ENCODE measurements at places on chromosomes 3 and 15.
A peak's percentile ranks its signal among the peaks of the same experiment; 100 is the strongest.

- no peak for DNase-seq
These were observed 108.5 kb upstream of the NR2E3 start for GRCh38 chr15:71701808-71702207.

- DNase-seq = no peak
These were observed 93.0 kb downstream of the CPN2 start for GRCh38 chr3:194257916-194258668.

DNA sequence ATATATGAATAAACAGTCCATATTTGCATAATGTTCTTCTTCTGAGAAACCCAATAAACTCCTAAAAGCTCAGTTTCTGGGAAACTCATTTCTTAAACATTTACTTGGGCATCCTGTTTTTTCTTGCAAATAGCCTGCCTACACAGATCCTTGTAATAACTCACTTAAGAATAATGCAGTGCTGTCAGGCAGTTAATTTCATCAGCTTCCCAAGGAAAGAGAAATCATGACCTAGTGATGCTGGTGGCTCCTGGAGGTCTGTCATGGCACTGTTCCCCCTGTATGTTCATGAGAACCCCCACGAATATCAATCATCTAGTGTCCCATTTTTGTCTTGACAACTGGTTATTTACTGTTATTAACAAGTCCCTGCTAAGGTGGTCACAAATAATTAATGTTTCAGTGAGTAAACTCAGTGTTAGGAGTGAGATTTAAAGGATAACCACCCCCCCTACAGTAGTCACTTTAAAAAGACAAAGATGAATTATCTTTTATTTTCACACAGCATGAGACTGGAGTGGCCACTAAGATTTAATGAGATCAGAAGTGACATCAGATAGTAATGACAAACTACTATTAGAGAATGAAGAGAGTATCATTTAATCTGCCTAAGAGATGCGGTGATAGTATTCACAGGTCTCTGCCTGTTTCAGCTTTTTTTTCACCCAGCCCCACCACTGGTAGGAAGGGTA is 279.5 kb upstream of the NECTIN3 start:
- no peak for DNase-seq

DNA sequence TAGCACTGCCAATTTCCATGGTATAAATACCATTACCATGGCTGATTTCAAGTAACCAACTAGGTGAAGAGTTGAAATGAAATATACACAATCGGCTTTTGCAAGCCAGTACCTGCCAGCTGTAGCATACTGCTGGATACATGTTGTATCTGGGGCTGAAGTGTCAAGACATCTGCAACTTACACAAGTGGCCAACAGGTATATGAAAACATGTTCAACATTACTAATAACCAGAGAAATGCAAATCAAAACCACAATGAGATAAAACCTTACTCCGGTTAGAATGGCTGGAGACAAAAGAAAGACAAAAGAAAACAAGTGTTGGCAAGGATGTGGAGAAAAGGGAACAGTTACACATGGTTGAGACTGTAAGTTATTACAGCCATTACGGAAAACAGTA is 11.6 kb downstream of the ATOSA start:
- no peak for DNase-seq

GRCh38 chr3:13414040-13414729 is 5.9 kb downstream of the NUP210 start:
- DNase-seq = no peak

DNA sequence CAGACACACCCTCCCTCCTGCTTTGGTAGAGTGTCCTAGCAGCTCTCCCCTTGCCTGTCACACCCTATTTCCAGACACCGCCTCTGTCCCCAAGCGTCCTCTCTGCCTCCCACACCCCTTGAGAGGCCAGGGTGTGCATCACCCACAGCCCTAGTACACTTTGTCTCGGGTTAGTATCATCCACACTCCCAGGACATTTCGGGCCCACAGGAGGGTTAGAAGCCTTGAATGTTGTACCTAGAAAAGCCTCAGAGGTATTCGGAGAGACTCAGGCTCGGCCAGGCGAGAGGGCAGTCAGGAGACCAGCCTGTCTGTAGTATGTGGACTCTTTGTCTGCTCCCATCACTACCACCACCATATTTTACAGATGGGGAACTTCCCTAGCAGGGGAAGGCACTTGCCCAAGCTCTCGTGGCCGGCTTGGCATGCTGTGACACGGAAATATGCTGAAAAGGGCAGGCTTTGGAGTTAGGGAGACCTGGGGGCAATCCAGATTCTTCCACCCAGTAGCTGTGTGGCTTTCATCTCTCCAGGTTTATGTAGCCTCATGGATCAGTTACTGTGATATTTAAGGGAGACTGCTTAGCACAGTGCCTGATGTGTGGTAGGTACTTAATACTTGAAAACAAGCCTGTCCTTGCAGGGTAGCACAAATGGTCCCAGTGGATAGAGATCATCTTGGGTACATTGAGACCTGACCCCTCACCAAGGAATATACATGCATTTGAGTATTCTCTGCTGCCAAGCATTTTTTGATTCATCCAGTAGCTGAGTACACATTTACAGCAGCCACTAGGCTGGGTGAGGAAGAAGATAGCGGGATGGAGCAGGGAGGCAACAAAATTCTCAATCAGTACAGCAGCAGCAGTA is 1.4 kb downstream of the TMEM43 start:
- DNase-seq = no peak

DNA sequence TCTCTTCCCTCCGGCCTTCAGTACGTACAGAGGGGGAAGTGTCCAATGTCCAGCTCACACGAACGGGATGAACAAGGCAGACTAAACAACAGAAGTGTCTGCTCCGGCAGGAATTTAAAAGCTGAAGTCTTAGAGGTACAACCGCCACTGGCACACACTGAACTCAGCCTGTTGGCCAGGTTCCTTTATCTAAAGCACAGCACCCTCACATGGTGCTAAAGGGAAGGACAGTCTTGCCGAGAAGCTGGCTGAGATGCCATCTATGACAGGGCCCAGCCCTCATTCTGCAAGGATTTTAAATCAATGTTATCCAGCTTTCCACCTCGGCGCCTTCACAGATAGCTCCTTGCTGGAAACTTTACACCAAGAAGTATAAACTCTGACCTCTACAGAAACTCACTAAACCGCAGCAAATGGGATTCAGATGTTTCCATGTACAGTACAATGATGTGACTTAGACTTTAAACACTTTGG is 2.8 kb downstream of the ADAMTS17 start:
- DNase-seq = peak; percentile 53

DNA sequence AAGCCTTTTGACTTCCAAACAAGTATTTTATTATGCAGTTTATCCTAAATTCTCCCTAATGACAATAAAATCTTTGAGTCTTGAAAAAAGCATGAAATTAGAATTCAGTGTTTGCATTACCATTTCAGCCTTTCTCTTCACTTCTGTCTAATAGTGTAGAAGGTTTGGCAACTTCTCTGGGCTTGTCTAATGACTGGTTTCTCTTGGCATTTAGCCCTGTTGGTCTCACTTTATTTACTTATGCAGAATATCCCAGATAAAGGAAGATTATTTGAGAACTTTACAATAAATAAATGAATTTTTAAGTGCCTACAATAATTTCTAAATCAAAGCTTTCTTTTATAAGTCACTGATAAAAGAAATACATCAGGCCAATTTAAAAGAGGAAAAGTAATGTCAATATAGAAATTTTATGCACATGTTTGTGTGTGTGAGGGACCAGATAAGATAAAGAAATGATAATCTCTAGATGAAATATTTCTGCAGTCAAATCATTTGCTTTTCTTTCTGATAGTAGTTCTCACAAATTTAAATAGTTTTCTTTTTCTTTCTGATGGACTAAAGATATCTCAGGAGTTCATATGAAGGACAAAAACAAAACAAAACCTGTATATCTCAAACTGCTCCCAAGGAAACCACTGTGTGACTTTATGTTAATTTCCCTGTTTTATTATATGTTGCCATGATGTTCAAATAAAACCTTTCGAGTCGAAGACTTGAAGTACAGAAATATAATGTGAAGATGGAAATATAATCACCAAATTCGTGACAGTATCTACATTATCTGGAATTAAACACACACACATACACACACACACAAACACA is 533.1 kb upstream of the CBLB start:
- peak; percentile 35 for DNase-seq

DNA sequence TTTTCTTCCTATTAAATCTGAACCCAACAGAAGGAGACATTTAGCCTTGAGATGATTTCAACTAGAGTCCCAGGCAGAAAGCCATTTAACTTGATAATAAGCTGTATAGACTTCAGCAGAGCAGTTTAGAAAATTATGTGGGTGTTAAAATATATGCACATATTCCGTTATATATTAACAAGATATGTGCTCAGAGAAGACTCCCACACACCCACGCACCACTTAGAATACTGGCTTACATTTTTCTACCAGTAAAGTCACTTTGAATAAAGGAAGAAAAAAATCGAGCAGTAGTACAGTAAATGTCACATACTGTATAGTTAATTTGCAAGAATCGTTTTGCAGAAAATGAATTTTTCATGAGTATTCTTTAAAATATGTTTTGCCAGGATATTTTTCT is 599.3 kb downstream of the FGF12 start:
- no peak for DNase-seq

- no peak for DNase-seq
These were observed 958 bp downstream of the GLDN start for GRCh38 chr15:51342227-51342999.

- no peak for DNase-seq
These were observed 83.8 kb downstream of the DCUN1D1 start for GRCh38 chr3:182896553-182896952.

DNA sequence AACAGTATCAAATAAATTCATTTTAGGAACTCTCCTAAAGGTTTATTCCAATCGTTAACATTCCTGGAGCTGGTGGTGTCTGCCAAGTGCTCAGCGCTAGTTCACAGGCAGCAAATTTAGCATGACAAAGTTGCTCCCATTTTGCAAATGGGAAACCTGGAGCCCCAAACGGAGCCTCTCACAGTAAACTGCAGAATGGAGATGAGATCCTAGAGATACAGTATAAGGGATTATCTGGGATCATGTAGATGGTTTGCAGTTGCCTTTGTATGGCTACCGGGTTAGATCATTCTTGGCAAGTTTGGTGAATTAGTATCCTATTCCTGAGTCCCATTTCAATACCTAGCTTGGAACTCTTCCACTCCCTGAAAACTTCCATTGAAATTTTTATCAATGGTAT is 173.7 kb downstream of the CDIN1 start:
- DNase-seq = no peak

- no peak for DNase-seq
These were observed 288.8 kb downstream of the FEZF2 start for GRCh38 chr3:62084558-62084957.

- DNase-seq = peak; percentile 84
These were observed 238.2 kb downstream of the GREM1 start for GRCh38 chr15:32956006-32956405.

DNA sequence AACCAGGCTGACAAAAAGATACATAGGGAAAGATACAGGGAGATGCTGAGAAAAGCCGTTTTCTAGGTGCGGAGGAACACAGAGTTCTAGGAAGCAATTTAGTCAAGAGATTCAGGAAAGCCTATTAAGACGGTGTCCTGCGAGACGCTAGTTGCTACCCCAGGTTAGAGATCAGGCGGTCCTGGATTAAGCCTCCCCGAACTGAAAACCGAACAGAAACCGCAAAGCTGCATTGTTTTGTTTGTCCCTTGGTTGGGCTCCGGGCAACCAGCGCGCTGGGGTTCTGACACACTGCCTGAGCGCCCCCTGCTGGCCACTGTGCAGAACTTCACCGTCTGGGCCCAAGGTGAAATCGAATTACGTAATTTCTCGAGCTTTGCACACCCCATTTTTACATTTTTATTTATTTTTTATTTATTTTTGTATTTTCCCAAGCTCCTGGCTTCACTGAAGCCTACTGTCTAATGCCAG is 37.3 kb upstream of the NDUFB4 start:
- DNase-seq = peak; percentile 85

- DNase-seq = peak; percentile 13
These were observed 23.7 kb upstream of the PCOLCE2 start for GRCh38 chr3:142912402-142913172.

- peak; percentile 83 for DNase-seq
These were observed at the start of gene ZNF35 for GRCh38 chr3:44648564-44649229. ZNF35 (plus strand) TSS chr3:44648732; CDS start chr3:44651068, 2,336 bp downstream.

- no peak for DNase-seq
These were observed 117.0 kb upstream of the ARL6 start for GRCh38 chr3:97647441-97647982.

DNA sequence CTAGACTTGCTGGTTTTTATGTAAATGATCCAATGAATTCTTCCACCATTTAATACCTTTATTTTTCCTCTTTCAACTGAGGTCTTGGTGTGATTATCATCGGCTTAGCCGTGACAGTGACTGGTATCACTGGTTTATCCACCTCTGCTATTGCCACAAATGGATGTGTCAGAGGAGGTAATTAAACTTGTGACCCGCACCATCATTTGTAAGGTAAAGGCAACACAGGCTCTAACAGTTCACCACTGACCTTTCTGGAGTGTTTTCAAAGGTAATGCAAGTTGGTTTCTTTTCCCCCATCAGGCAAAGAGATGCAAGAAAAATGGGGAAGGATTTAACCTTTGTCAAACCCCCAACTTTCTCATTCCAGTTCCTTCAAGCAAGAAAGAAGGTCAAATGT is 19.7 kb downstream of the SLC12A1 start:
- no peak for DNase-seq

- no peak for DNase-seq
These were observed 1.1 kb upstream of the TRIM71 start for GRCh38 chr3:32816439-32817256.

GRCh38 chr3:44529927-44530326 is 25.1 kb upstream of the ZKSCAN7 start:
- no peak for DNase-seq

GRCh38 chr3:136819392-136819730 is 435 bp downstream of the SLC35G2 start:
- peak; percentile 83 for DNase-seq

- DNase-seq = peak; percentile 71
These were observed 9.7 kb upstream of the DCLK3 start for GRCh38 chr3:36774052-36774451.

DNA sequence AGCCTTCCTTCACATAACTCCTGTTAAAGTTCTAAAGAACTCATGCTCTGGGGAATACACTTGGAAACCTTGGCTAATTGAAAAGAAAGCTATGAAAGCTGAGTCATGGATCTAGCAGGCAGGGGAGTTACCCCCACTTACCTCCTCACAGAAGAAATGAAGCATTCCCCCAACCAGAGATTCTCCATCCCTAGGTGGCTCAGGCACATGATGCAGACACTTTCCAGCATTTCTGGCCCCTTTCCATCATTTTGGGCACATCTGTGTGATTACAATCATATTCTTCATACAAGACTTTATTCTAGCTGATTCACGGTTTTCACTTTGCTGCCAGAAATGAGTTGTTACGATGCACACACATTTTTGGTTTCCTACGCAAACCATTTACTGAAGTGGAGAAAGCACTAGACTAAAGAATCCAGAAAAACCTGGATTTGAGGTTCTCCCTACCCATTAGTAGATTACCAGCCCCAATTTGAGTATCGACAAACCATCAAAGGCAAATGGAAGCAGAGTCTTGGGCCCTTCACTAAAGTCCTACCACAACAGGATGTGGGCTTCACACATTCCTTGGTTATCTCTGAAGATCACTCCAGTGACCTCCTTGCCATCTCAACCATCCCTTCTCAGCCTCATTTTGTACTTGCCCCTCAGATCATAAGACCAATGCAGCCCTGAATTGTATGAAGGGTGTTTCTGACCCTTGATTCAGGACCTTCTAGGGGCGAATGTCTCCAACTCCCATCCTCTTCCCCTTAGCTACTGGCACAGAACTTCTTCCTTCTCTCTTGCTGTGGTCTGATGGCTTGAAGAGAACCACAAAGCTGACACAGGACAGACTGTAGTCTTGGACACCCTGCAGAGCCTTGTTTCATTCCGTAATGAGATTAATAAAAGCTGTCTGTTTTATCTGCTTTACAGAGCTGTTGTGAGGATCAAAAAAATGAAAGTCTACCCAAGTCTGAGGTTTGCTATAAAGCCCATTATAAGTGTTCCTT is 42.5 kb upstream of the SNRK start:
- DNase-seq = no peak

Data from stromal cell of bone marrow (primary cell).